Stimulated activated CD4-positive, alpha-beta T cell treated with anti-CD3 and anti-CD28 coated beads, Interleukin-1b, Interleukin-23, amount 100 ng/mL, for 48 hours (primary cell): ENCODE measurements at places on chromosomes 5 and 9.

DNA sequence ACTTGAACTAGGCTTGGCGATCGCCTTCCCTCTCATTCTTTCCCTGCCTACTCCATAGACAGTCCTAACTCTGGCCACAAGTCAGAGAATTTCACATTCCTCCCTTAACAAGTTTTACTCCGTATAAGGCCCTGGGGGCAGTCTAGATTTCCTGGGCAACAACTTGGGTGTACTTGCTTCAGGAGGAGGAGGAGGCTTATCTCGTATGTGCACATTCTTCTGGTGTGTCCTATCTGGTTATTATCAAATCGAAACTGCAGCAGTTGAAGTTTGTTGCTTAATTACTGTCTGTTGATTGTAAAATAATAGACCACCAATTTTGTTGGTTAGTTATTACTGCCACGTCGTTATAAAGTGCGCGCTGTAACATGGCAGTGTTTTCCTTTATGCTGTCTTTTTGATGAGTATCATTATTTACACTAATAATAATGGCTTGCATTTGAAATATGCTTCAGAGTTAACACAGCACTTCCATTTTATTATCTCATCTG lies 42.0 kb downstream of the PIP5K1B start:
- no peak for DNase-seq

DNA sequence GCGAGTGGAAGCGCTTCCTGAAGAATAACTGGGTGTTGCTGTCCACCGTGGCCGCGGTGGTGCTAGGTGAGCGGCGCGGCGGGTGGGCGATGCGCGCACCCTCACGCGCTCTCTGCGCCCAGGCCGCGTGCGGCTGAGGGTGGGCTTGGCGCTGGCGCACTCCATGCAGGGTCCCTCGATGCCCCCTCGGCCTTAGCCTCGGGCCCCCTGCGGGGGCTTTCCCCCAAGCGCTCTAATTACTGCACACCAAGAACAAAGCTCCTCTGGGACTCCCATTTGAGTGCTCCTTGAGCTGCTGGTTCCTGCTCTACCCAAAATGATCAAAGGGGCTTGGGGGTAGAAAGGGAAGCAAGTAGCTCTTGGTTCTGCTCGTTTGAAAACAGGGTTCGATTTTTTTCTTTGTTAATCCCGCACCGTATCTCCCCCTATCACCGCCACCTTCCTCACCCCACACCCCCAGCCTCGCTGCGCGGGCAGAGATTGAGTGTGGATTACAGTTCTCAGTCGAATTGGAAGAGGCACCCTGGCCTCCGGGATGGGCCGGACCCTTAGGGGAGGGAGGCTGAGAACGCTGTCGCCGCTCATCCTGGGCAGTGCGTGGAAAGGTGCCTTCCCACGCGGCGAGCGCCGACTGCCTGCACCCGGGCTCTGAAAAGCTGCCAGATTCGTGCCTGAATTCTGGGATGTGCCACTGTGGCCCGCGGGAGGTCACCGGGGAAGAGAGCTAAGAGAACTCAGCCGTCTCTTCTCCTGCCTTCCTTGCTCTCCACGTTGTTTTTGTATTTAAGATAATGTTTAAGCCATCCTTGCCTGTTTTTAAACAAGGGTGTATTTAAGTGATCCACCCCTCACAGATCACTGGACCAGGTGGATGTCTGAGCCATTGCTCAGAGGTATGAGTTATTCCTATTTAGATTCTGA lies 697 bp downstream of the SLC1A1 start:
- no peak for DNase-seq

DNA sequence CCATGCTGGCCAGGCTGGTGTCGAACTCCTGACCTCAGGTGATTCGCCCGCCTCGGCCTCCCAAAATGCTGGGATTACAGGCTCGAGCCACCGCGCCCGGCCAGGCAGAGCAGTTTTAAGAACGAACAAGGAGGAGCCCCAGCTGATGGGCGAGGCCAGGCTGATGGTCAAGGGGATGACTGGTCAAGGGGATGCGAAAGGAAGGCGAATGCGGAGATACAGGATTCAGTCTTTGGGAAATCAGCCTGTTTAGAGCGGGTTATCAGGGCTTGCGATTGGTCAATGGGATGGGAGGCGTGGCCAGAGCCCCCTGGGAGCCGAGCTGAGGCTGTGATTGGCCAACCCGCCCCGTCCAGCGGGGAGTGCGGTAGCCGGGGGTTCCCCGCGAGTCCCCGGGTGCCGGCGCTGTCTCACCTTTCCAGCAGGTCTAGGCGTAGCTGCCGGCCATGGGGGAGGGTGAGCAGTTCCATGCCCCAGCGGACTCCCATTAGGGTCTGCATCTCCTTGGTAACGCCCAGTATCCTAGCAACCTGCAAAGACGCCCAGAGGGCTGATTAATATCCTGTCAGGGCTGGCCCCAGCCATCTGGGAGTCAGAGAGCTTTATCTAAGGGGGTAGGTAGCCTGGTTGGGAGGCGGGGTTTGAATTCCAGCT lies 7.5 kb upstream of the TOR2A start:
- no peak for DNase-seq

DNA sequence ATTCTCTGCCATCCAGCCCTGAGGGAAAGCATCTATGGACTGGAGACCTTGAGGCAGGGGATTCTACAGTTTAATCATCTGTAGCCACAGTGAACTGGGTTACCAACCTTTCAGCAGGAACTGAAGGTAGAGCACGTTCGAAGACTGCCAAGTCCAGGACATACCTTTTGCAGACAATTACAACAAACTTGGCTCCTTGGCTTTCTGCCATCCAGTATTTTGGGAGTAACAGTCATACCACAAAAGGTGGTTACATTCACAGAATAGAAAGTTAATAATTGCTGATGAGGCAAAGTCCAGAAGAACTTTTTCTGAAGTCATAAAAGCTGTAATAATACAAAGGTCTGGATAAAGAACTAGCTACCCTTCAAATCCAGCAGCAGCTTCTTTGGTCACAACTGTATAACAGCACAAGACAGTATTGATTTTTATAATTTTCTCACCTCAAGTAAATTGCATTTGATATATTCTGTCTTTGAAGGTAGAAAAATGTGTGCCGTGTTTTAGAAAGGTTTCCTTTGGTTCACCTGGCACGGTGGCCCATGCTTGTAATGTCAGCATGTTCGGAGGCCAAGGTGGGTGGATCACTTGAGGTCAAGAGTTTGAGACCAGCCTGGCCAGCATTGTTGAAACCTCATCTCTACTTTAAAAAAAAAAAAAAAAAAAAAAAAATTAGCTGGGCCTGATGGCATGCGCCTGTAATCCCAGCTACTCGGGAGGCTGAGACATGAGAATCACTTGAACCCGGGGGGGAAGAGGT lies 236.6 kb downstream of the NR3C1 start:
- DNase-seq, result no peak
